ENCODE measurements at places on chromosomes 3 and 15.

- DNase-seq, result no peak
Observed at GRCh38 chr15:29143293-29143692, 126.3 kb downstream of the NSMCE3 start.

DNA sequence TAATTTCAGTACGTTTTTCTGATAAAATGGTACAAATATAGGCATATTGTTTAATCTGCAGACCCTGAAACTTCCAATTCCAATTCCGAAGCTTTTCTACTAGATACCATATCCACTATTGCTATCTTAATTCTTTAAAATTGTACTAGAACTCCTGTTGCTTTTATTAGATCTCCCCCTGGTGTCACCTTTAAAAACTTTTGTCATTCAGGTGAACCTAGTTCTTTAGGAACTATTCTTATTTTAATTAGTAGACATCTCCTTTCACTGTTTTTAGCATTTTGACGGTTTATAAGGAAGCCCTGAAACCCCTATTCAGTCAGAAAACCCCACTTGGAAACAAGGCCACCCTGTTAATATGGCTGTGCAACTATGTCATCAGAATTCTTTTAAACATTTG, 22.3 kb downstream of the C2CD4B start:
- no peak for DNase-seq

DNA sequence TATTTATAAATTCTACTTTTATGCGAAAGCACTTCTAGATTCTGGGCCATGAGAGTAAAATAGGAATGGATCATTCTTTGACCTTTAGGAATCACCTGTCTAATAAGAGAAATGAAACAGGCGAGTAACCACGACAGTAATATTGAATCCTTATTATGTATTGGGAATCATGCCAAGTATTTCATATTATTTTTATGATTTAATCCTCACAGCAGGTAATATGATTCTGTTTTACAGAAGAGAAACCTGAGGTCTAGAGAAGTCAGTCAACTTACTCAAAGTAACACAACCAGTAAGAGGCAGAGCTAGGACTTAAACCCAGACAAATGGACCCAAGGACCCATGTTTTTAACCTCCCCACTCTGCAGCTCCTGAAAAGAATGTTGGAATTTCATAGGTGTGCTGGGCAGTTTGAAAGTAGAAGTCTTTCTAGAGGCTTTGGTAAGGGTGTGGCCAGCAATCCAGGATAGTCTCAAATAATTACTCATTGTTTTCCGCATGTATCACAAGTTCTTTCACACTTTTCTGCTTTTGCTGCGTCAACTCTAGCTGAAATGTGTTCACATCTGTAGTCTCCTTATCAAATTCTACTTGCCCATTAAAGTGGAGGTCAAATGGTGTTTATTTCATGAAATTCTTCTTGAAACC, 181.7 kb downstream of the TPRG1 start:
- no peak for DNase-seq

DNA sequence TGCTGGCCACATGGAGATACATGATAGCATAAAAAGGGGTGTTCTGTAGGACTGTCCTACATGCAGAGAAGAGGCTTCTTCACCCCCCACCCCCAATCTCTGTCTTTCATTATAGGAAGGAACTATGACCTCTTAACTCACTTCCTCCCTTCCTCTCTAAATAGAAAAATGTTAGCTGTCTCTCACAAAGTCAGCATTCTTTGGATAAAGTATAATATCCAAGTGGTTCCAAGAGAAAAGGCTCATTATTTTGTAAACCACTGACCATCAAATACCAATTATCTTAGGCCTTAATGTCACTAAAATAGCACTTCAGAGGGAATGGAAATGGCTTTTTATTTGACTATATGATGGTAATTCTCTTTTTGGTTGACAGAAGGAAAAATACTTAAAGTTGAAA, 95.3 kb upstream of the SLC2A2 start:
- no peak for DNase-seq

GRCh38 chr15:60527456-60527855, 48.5 kb upstream of the ICE2 start:
- DNase-seq, result no peak

DNA sequence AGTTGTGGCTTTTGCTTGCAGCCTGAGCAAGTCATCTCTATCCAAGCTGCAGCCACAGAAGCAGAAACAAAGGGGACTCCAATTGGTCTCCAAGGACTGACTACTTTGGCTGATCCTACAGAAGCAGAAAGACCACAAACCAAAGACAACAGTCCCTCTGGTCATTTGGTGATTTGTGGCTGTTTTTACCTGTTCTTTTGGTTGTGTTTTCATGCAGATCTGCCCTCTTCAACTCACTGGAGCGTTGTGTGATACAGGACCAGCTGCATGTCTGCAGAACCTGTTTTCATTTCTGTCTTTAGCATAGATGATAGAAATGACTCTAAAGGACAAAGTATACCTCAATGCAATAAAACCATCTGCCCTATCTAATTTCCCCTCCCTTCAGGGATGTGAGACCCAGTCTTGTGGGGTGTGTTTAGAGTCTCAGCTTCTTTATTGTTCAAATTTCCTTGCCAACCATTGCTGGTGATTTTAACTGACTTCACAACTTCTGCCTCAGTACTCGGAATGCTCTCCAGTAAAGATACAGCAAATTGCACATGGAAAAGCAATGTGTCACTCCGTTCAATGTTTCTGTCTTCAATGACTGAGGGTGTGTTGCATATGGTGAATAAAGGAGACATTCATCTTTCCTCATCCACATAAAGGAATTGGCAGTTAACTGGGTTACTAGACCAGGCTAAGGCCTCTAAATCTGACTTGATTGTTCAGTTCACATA, 48.9 kb upstream of the SLC7A14 start:
- no peak for DNase-seq

DNA sequence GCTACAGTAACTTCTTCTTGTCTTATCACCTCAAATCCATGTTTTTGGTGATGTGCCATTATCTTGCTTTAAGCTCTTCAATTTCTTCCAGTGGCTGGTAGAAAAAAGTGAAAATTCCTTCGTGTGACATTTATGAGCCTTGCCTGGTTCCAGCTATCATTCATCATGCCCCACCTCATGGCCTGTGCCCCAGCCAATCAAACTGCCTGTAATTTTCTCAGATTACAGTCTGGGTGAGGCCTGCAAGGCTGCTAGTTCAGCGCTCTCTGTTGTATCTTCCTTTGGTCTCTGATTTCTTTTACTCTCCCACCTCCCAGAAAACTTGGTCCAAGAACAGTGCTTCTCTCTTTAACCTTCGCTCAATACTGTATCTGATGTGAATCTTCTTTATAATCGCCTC, 249.3 kb upstream of the ZNF717 start:
- no peak for DNase-seq

DNA sequence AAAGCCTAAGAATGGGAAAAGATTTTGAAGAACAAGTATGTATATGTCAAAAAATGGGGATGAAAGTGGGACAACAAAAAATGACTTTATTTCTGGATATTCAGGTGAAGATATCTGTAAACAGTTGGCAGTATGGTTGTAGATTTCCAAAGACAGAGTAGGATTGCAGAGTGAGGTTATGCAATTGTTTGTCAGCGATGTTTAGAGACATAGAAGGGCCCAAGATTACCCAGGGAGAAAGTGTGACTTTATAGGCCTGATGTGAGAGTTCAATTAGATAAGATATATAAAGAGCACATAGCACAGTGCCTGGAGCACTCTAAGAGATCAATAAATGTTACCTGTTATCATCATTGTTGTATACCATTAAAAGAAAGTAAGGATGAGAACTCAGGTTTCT, 319.8 kb downstream of the DOCK3 start:
- no peak for DNase-seq

DNA sequence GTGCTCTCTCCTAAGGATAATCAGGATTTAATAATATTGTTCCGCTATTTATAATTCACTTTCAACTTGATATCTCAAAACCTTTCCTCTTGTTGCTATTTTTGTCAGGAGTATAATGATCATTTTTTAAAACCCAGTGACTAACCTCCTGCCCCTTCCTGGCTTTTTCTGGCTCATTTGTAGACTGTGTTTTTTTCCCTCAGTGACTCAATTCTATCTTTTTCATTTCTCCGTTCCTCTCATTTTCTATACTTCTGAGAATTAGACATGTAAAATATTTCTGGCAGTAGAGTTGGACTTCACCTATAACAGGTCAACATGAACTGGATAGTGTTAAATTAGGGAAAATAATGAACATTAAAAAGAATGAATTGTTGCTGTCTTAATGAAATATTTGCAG, 490.7 kb downstream of the EDEM1 start:
- no peak for DNase-seq

DNA sequence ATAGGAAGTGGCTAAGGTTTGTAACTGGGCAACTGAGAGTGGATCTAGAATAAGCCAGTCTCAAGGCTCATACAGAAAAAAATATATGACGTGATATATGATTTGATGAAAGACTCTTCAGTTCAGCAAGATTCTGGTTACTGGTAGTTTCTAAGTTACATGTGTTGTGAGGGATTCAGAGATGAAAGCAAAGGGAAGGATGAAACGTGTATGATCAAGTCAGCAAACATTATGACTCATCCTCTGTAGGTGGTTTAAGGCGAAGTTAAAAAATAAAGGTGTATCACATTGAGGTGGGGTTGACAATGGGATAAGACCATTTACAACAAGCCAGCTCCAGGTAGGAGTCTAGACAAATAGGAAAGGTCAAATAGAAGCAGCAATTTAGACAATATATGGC, 16.2 kb downstream of the TERC start:
- DNase-seq, result no peak

- DNase-seq, result no peak
Observed at GRCh38 chr15:70153921-70154717, 56.4 kb upstream of the TLE3 start.

GRCh38 chr3:29310865-29311264, 30.0 kb downstream of the RBMS3 start:
- no peak for DNase-seq

DNA sequence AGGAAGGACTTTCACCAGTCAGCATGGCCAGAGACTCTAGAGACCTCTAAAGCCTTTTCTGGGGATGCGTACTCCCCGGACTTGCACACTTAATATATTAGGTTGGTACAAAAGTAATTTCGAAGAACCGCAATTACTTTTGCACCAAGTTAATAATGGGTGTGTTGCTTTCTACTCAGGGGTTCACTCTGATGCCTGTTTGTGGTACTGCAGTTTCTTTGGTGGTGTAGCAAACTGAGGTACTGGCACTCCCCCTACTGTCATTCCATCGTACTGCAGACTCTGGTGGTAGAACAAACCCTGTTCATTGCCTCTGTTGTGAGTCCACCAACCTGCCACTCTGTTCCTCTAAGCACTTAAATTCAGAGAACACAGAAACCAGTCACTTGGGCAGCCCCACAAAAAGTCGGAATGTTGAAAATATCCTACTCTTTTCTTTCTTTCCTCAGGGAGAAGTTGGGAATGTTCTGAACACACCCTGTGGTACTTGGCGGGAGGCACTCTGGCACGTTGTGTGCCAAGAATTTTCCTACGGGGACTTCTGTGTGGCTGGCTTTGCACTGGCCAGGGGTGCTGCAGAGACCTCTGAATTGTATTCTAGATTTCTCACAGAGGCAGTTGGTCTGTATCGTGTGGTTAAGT, 46.3 kb downstream of the GABRG3 start:
- peak; percentile 73 for DNase-seq

All from iPS DF 6.9 (cell line).